ENCODE measurements at places on chromosomes 7 and 10.

DNA sequence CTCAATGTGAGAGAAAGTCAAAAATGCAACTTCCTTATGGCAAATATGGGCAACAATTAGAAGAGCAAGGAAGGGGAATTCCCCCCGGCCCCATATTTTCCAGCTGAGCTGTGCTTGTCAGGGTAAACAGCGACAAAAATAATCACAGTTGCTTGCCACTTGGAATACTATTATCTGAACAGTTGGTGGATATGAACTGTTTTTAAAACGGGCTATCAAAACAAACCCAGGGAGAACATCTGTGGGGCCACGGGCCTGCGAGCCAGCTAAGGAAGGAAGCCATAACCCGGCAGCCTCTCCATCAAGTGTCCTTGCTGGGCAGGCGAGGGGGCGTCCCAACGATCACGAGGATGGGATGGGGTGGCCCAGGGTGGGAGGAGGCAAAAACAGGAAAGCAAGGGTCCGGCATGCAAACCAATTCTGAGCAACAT lies 228.4 kb downstream of the ARHGAP12 start:
- DNase-seq, result no peak

DNA sequence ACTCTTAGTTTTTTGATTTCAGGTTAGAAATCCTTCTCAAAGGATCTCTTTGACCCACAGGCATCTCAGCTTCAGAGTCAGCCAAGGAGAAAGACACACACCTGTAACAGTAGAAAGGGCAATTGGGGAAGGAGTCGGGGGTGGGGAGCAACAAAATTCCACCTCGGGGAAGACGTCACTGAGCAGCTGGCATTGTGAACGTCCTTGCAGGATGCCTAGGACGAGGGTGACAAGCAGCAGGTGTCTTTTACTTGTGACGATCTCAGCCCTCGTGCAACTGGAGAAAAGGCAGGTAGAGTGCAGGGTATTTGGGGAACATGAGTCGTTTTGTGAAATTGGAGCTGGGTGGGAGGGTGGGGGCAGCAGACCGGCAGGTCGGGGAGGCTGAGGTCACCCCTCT lies 627.0 kb downstream of the ACTR3B start:
- DNase-seq, result no peak

GRCh38 chr7:34550996-34551395 lies 107.0 kb upstream of the NPSR1 start:
- no peak for DNase-seq

DNA sequence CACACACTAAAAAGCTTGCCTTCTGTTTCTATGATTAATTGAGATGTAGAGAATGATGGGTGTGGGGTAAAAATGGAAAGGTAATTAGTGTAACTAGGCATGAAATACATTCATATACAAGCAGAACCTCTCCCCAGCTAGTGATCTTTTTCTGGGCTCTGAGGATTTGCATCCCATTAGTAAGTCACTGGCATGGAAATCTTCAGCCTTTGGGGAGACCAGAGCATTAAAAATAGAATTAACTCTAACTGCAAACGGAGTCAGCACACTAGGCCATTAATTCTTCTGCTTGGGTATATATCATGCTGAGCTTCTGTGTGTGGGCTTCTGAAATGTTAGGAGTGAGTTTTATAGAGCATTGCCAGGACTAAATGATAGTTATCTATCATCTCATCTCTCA lies 128.9 kb downstream of the HDAC9 start:
- DNase-seq, result no peak

GRCh38 chr7:105376908-105377533 lies 11.7 kb downstream of the SRPK2 start:
- no peak for DNase-seq

DNA sequence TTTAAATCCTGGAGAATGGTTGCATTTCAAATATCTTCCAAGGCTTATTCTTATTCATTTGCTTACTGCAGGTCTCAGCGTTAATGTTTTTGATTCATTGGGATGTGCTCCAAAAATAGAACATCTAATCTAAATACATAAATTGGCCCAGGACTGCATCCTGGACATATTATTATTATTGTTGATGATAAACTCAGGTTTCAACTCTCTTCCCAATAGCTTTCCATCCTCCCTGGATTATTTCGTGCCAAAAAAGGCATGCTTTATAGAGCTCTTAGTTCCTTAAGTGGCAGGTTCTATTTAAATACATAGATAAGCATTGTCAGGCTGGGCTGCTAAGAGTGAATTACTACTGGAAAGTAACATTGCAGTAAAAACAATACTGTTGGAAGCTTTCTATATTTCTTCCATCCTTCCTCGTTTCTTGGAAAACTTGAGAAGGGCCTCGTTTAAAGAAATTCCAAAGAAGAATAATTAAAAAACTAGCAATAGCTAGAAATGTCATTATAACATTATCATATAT lies 14.7 kb upstream of the PRKAR2B start:
- no peak for DNase-seq

DNA sequence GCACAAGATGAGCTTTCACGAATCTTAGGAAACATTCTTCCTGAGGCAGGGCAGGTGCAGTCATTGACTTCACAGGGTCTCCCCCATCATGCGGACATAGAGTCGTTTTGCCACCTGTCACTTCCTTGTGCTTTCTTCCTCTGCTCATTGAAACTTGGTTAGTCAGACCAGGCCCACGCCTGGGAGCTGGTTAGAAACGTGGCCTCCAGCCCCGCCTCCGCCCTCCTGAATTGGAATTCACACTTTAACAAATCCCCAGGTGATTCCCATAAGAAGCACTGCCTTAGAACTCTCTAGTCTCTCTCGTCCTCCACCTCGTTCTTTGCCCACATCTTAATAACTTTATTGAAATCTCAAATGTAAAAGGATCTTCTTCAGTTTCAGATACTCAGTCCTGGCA lies 265.5 kb upstream of the FZD8 start:
- no peak for DNase-seq

- no peak for DNase-seq
These were observed 23.5 kb downstream of the SGMS1 start for GRCh38 chr10:50600286-50600685.

DNA sequence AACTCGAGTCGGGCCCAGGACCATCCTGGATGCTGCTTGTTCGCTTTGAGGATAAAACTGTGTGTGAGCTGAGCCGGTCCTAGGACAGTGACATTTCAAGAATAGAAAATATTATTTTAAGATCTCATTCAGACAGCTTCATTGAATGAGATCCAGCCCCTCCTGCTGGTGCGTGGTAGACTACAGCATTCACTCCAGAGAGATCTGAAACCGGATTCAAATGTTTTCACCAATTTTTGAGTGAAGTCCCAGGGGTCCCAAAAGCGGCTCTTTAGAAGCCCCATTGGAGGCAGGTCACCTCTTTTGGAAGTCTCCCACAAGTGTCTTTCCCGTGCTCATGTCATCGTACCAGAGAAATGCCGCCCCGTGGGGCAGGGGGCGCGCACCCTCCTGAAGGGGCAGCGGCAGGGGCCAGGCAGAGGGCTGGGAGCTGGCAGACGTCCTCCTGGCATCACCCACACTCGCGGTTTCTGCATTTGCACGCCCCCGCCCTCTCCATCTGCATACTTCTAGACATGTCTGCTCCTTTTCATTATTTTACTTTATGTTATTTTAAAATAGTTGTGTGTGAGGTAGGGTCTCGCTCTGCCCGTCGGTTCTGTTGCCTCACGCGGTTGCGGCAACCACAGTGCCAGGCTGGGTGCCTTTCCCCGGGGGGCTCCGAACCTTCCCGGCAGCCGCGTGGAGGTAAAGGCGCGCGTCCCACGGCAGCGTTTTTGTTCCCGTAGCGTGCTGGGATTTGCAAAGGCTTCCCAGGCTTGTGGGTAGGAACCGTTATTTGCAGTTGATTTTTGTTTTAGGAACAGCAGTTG lies 52.3 kb upstream of the DPYSL4 start:
- DNase-seq, result no peak

- no peak for DNase-seq
These were observed 21.9 kb upstream of the ECHDC3 start for GRCh38 chr10:11720260-11720741.

DNA sequence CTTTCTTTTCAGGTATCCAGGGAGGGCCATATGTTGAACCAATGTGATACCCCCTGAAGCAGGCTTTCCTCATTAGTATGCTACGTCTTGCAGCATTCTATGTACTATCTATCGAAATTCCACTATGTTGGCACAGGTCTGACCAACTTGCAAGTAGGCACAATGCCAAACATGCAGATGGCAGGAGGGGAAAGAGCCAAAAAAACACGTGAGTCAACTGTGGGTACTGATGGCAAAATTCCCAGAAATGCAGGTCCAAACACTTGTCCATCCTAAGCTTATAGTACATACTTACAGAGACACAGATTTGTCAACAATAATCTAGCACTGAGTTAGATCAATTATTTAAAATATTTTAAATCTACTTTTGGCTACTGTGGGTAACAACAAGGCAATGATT lies 394.9 kb downstream of the DGKB start:
- DNase-seq, result no peak

DNA sequence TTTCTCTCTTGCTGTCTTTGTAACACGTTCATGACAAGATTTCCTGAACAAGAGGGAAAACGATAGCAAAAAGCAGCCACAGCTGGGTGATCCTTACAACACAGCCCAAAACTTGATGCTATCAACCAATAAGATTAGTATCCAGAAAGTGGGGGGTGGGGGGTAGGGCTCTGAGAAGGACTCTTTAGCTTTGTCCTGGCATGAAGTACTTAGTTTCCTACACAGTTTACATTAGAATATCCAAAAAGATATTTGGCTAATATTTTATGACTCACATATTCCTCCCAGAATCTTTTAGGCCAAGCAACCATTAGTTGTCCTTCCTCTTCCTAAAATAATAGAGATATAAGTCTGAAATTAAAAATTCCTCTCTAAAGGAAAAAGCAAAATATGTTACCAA lies 22.9 kb upstream of the LRRC17 start:
- DNase-seq, result no peak
